ENCODE measurements at places on chromosomes 4 and X. TPM values are rescaled to one million over a fixed set of nuclear protein-coding genes. Genes with fewer than 3 reads are reported as not detected.

Gene MAGEA2
- not detected for total RNA-seq

GRCh38 chr4:155802190-155802959 is 43.6 kb downstream of the GUCY1B1 start:
- no peak for DNase-seq

Gene NOCT
- 7.9 TPM for total RNA-seq

DNA sequence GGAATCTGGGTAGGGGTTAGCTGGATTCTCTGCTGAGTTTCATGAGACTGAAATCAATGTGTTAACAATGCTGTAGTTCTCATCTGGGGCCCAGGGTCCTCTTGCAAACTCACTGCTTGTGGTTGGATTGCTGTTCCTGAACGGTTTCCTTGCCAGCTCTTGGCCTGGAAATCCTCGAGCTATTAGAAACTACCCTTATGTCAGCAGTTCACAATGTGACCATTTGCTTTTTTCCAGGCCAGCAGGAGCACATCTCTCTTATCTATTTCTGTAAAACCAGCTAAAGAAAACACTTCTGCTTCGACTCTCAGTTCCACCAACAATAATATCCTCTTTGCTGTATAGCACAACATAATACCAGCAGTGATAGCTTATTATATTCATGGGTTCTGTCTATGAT is 140.1 kb upstream of the TRAM1L1 start:
- DNase-seq = no peak

All from mucosa of descending colon (tissue), 3 donors.